ENCODE measurements at places on chromosomes 12 and 14.

GRCh38 chr12:7009512-7009911 lies 8.8 kb downstream of the LPCAT3 start:
- DNase-seq, result no peak

GRCh38 chr12:20555771-20556170 lies 139.4 kb upstream of the SLCO1C1 start:
- no peak for DNase-seq

DNA sequence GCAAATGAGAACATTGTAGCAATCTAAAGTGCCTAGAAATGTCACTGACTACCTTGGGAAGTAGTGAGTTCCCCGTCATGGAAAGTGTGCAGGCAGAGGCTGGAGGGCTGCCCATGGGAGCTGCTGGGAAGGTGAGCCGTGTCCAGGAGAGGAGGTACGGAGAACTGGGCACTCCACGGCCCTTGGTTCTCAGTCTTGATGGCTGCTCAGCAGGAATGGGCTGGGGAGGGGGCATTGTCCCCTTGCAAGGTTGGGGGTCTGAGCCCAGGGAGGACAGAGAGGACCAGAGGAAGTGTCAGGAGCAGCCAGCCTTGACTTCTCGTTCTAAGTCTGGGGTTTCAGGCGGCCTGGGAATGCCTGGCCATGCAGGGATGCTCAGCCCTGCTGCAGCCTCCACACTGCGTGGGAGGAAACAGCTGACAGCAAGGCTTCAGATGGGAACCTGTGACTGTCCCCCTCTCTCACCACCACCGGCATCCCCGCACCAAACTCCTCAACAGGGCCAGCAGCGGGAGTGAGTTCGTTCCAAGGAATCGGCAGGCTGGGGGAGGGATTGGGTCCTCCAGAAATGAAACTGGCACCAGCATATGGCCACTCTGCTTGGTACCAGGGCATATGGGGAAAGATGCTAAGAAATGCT lies 140.2 kb downstream of the BCL11B start:
- DNase-seq, result no peak

GRCh38 chr12:38869036-38869435 lies 36.4 kb downstream of the CPNE8 start:
- no peak for DNase-seq

DNA sequence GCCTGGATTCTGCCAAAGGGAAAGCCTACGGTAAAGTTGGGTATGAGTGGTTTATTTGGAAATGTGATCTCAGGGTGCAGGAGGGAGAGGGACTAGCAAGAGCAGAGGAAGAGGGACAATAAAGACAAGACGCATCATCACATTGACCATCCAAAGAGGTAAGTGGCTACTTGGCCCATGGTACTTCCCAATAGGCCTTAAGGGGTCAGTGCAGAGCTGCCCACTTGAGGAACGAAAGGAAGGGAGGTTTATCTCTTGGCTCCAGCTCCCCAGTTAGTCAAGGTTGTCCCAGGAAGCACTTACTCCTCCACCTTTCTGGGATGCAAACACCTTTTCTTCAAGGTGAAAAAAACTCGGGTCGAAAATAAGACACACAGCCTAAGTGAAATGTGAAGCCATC lies 323.9 kb downstream of the TMEM132D start:
- no peak for DNase-seq

DNA sequence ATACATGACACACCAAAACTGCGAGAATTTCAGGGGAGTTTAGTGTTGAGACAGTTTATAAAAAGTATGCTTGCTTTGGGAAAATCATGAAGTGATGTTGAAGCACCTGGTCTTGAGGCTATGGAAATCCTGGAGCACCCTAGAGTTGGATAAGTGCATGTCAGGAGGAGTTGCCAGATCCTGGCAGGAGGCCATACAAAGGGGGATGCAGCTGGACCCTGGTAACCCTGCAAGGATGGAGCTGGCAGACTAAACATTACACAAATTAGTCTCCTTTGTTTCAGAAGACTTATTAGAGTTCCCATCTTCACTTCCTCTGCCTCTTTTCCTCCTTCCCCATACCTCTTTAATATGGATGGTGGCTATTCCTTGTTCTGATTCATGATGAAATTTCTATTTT lies 907.0 kb downstream of the BCL11B start:
- no peak for DNase-seq

All from activated T-helper 1 cell treated with anti-CD3 and anti-CD28 coated beads, Interleukin-2, amount 50 U/mL, for 16 hours (primary cell).